ENCODE measurements at places on chromosomes 2 and 18. TPM values are rescaled to one million over a fixed set of nuclear protein-coding genes. Genes with fewer than 3 reads are reported as not detected.
A peak's percentile ranks its signal among the peaks of the same experiment; 100 is the strongest.

DNA sequence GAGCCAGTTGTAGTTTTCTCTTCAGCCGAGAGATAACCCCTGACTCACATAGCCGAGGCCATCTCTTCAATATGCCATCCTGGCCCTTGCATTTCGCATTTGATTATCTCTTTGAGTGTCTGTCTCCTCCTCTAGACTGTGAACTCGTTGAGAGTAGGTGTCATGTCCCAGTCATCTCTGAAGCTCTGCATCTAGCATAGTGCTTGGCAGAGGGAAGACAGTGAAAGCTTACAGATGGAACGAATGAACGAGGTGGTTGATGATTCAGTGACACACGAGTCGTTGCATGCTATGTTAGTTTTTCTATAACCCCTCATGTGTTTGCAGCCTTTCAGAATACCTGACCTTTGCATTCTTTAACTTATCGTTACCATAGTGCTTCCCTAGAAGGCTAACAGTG is 59.9 kb upstream of the CYRIA start:
- no peak for DNase-seq

GRCh38 chr2:112150447-112150846 is 12.3 kb downstream of the FBLN7 start:
- no peak for DNase-seq

- DNase-seq = no peak
Observed at GRCh38 chr2:102470168-102470567, 2.9 kb upstream of the SLC9A4 start.

THADA gene
- 33.6 TPM for total RNA-seq

DAPL1 gene
- not detected for total RNA-seq

- no peak for DNase-seq
Observed at GRCh38 chr18:13487237-13487636, 239.1 kb downstream of the FAM210A start.

DNA sequence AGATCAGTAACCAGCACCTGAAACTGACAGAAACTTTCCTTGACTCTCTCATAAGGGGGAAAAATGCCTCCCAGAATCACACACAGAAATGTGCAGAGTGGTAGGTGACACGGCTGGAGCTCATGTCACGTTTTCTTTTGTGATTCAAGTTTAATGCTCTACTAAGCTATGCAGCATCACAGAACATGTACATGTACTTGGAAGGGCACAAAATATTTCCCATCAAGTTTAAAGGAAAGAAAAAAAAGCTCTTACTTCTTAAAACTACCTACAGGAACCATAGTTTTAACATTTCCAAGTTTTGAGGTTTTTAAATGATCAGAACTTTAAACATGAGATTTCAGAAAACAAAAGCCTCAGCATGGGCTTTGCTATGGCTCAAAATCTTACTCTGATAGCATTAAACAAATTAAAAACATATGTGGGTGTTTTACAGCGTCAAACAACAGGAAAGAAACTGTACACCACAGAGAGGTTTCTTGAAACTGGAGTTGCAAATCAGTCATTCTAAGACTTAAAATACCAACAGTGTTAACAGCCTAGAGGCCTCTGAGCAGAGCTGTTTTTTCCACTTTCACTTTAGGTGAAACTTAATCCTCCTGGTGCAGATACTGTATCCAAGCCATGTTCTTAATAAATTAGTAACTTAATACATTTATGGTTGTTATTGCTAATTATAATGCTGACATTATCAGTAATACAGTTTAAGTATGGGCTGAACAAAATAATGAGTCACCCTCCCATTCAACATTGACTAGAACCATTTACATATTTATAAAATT is 30.1 kb downstream of the MBP start:
- peak; percentile 46 for DNase-seq

GRCh38 chr2:203636588-203637470 is 69.6 kb upstream of the CD28 start:
- DNase-seq = no peak

DNA sequence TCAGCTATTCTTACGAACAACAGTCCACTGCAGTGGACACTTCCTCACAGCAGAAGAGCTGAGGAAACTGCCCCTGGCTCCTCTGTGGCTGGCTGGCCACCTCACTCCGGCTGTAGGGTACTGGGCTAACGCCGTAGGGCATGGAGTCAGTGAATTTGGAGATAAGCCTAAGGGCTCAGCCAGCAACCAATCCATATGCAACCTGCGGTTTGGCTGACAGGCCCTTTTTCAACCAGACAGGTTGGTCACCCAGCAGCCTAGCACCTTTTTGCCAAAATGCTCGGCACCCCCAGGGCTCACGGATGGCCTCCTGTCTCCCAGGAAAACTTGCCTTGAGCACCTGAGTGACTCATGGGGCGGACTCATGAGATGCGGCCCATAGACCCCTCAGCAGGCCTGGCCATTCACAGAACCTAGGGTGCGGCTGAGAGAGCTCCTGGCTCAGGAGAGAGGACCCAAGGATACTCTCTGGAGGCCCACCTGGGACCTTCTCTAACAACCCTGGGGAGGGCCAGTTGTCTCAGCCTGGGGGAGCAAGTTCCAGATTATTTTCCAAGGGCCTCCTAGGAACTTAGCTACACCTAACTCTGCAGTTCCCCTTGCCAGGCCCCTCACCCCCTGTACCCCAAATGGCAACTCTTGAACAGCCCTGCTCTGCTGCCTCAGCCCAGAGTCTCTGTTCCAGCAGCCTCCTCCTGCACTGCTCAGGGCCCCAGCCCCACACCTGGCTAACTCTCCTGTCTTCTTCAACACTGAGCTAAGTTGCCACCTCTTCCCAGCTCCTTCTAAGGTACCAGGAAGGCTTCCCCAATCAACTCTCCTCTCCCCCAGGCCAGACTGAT is 252.1 kb downstream of the CYP26B1 start:
- DNase-seq = peak; percentile 27

DNA sequence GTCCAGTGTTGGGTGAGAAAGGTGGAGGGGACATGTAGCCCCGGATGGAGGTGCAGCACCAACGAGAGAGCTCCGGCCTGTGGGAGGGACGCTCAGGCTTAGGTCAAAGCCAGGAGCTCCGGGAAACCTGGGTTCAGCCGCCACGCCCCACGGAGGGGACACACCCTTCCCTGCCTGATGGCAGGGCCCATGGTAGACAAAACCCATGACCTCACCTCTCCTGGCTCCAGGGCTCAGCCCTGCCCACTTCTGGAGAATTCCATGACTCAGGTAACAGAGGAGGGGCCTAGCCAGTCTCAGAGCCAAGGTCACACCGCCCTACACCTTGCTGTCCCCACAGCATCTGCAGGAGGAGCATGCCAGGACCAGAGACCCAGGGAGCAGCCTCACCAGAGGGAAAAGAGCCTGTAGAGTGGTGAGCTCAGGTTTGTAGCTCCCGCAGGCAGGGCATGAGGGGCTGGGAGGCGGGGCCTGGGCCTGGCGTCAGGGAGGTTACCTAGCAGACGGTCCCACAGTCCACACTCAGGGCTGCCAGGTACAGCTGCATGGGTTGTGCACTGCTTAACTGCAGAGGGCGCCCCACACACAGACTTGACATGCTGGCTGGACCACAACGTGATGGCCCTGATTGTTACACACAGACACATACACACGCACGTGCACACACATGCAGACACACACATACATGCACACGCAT is 70.8 kb upstream of the SMAD7 start:
- peak; percentile 73 for DNase-seq

DNA sequence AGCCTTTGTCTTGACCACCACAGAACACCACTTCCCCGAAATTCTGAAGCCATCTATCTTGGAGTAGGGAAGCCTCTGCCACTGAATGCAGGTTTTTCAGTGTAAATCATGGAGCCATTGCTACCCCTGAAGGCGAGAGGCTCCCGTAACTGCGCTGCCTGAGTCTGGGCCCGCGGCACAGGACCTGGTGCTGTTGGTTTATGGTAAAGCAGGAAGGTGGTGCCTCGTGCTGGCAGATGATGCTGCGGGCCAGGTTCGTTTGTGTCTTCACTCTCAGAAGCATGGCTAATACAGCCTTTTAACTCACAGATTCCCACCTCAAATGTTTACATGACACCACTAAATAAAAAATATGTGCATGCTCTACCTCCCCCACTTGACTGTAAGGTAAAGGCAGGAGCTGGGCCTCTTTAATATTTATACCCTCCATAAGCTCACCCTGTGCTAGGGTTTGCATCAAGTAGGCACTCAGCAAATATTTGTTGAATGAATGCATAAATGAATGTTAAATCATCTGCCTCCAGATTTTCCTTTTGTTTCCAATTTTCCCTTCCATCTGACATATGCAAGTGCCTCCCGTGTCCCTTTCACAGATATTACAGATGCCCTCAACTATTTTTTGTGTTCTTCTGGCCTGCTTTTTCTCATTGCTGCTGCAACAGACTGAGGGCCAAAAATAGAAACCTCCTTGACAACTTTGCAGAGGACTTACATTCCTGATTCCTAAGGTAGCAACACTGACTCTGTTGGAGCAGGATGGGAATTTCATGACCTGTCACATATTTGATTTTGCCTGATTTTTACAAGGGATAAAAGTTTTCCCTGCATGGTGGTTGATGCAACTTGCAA is 83.5 kb upstream of the CPO start:
- DNase-seq = no peak

GRCh38 chr2:65471409-65471808 is 39.0 kb upstream of the SPRED2 start:
- DNase-seq = no peak

CRYBA2 gene
- total RNA-seq = 6.4 TPM

LIMS2 gene
- 4.6 TPM for total RNA-seq

KRTCAP3 gene
- not detected for total RNA-seq

GRCh38 chr2:42567364-42567763 is 1.1 kb upstream of the MTA3 start:
- no peak for DNase-seq

DNA sequence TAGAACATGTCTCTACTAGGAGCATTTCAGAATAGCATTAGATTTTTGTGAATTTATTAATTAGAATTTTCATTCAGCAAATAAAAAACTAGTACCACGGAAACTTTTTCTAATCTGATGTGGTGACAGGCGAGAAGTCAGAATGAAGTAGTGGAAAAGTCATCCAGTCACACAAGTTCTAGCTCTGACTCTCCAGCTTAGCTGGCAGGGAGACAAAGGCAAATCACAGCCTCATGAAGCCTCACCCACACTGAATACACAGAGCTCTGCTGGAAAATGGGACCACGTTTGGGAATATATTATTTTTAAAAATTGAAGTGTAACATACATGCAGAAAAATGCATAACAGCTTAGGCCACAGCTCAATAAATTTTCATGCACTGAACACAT is 86.1 kb downstream of the L3MBTL4 start:
- peak; percentile 46 for DNase-seq

All from PC-3 (cell line).